Right lung (tissue), 10 donors: ENCODE measurements at places on chromosomes 16 and 17.

DNA sequence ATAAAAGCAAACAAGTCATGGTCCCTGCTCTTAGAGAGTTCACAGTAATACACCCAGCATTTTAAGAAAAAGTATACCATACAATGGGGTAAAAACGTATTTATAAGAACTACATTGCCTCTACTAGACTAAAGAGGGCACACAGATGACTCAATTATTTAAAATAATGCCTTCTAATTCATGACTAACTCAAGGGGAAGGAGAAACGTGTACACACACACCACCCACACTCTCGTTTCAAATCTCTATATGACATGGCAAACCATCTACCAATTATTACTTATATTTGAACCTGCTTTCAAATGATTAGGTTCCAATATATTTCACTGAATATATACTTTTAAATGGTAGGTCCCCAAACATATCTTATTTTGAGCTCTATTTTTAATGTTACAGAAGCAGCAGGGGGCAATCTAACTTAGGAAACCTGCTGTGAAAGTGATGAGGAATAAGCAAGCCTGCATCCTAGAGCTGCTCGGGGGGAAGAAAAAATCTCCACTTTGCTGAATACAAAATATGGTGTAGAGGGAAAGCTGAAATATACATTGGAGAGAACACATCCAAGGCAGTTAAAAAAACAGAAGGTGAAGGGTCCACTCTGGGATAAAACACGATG lies 232.4 kb upstream of the PSMD7 start:
- DNase-seq: peak; percentile 23

- no peak for DNase-seq
Observed at GRCh38 chr16:54936201-54936978, 5.7 kb downstream of the IRX5 start.

GRCh38 chr17:42879596-42879985 lies 21.0 kb upstream of the G6PC1 start:
- no peak for DNase-seq

DNA sequence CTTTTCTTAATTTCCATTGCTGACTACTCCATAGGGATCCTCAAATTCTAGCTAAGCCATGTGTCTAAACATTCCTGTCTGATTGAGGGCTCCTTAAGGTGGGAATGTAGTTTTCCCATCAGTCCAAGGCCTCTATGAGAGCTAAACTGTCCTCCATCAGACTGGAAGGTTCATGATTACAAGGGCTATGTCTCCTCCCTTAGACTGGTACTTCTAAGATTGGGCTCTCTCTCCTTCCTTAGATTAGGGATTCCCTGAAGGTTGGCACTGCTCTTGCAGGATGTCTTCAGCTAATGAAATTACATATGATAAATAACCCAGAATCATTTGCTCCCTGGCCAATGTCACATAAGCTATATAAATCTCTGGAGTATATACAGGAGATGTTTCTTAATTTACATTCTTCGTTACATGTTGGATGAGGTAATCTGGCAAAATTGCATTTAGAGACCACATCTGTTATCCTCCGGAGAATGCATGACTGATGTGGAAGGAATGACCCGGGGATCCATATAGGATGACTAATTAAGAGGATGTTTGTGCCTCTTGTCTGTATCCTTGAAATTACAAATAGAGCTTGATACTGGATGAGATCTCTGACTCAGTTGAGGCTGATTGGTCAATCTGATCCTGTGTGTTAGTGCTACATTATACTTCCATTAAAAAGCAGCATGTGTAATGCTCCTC lies 14.2 kb downstream of the B4GALNT2 start:
- DNase-seq: no peak
